CD4-positive, alpha-beta memory T cell (primary cell): ENCODE measurements at places on chromosomes 5 and 9.

- peaks cover 8% of the 10 kb centered on the region for H3K4me1 ChIP-seq
- H3K36me3 ChIP-seq, result peaks cover 54% of the 10 kb centered on the region
- no peak overlapping the region for H3K4me3 ChIP-seq
- H3K27ac ChIP-seq, result no peak overlapping the region
These were observed 62.6 kb downstream of the PSMB7 start for GRCh38 chr9:124352616-124353015.

DNA sequence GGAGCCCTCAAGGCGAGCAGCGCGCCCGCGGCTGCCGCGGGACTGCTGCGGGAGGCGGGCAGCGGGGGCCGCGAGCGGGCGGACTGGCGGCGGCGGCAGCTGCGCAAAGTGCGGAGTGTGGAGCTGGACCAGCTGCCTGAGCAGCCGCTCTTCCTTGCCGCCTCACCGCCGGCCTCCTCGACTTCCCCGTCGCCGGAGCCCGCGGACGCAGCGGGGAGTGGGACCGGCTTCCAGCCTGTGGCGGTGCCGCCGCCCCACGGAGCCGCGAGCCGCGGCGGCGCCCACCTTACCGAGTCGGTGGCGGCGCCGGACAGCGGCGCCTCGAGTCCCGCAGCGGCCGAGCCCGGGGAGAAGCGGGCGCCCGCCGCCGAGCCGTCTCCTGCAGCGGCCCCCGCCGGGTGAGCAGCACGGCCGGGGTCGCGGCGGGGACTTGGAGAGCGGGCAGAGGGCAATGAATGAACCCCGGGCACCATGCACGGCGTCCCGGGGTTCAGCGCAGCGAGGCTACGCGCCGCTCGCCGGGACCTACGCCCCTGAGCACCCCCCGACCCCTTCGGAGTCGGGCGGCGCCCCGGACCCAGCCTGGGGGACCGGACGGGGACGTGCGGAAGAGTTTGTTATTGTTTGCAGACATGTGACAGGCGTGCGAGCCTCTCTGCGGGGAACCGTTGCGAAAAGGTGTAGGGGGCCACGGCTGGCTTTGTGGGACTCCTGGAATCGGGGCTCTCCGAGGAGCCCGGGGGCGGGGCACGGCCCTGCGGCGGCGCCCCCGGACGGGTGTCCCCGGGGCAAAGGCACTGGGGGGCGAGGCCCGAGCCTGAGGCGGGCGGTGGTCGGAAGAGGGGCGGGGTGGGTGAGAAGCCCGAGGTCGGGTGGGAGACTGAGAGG, 553 bp downstream of the MAP3K1 start:
- H3K27me3 ChIP-seq, result no peaks in the 10 kb centered on the region
- H3K4me3 ChIP-seq, result peak overlapping the region; percentile 80
- no peaks in the 10 kb centered on the region for H3K36me3 ChIP-seq
- peak overlapping the region; percentile 90 for H3K27ac ChIP-seq
- DNase-seq, result peak; percentile 47

GRCh38 chr9:8859416-8859815, 1059.8 kb upstream of the DMAC1 start:
- peaks cover 6% of the 10 kb centered on the region for H3K4me1 ChIP-seq
- no peak overlapping the region for H3K27ac ChIP-seq
- H3K36me3 ChIP-seq, result no peaks in the 10 kb centered on the region
- H3K27me3 ChIP-seq, result peaks cover 16% of the 10 kb centered on the region

DNA sequence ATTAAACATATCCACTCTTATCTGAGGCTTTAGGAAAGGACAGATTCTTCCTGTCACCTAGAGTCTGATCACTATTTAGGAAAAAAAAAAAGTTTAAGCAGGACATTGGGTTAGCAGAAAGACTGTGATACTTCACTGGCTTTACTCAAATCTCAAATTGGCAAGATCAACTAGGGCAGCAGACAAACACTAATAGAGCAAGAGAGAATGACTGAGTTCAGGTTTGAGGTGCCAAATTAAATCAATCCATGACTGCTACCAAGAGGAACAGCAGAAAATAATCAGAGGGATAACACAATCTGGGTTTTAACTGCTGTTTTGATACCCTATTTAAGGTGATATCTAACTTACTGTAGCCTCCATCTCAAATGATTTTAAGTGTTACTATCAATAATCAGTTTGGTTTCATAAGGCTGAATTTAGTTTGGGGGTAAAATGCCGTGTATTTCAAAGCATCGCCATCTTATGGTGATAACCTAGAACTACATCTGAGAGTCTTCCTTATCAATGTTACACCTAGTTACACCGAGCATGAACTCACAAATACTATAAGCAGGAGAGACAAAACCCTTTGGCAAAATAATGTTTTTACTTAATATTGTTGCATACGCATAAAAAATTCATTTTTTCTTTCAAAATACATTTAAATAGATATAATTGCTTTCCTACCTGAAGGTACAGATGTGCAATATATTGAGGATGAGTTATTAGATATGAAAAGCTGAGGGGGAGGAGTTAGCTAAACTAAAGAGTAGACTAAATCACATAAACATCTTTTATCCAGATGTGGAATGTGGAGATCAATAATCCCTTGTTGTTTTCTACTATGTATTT, 286.4 kb upstream of the CDH12 start:
- no peak overlapping the region for H3K4me3 ChIP-seq
- no peaks in the 10 kb centered on the region for H3K27me3 ChIP-seq
- H3K27ac ChIP-seq, result no peak overlapping the region
- DNase-seq, result no peak
- H3K4me1 ChIP-seq, result no peaks in the 10 kb centered on the region

DNA sequence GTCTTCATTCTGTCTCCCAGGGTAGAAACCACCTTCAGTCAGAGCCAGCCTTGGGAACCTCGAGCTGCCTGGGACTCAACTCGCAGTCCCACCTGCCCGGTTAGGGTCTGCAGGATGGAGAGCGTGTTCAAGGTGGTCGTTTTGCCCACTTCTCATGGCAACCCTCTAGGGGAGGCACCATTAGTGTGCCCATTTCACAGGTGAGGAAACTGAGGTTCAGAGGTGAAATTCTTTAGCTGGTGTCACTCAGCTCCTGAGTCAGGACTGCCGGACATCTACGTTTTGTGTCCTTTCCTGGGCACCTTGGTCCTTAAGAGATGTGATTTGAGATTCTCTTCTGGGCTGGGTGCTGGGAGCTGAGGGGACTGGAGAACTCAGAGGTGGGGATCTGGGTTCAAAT, 30.0 kb downstream of the DAB2IP start:
- no peak overlapping the region for H3K4me3 ChIP-seq
- no peaks in the 10 kb centered on the region for H3K36me3 ChIP-seq

- H3K4me1 ChIP-seq, result no peaks in the 10 kb centered on the region
- no peak overlapping the region for H3K4me3 ChIP-seq
- DNase-seq, result no peak
- no peaks in the 10 kb centered on the region for H3K27me3 ChIP-seq
- no peaks in the 10 kb centered on the region for H3K36me3 ChIP-seq
These were observed 90.3 kb downstream of the SH3GL2 start for GRCh38 chr9:17669206-17669605.

DNA sequence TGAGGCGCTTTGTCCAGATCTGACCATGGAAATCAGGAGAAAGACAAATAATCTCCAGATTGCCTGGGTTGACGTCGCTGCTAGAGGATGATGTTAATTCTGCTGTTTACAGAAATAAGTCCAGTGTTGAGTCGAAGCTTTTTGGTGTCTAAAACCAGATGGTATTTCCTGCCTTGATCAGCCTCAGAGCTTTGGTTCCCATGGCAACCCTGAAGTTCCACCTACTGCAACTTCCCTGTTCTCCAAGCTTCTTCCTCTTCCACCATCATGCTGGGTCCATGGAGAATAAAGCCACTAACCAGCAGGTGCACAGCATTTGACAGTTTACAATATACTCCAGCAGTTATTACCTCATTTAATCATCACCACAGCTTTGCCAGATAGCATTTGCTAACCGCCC, 18.0 kb upstream of the GABBR2 start:
- no peak for DNase-seq
- H3K27ac ChIP-seq, result no peak overlapping the region
- no peaks in the 10 kb centered on the region for H3K36me3 ChIP-seq
- peaks cover 8% of the 10 kb centered on the region for H3K27me3 ChIP-seq
- H3K4me1 ChIP-seq, result no peaks in the 10 kb centered on the region

GRCh38 chr5:78483809-78484521, 123.5 kb downstream of the SCAMP1 start:
- H3K27ac ChIP-seq, result no peak overlapping the region
- no peaks in the 10 kb centered on the region for H3K27me3 ChIP-seq
- peaks cover 9% of the 10 kb centered on the region for H3K4me1 ChIP-seq
- no peaks in the 10 kb centered on the region for H3K36me3 ChIP-seq
- no peak for DNase-seq

DNA sequence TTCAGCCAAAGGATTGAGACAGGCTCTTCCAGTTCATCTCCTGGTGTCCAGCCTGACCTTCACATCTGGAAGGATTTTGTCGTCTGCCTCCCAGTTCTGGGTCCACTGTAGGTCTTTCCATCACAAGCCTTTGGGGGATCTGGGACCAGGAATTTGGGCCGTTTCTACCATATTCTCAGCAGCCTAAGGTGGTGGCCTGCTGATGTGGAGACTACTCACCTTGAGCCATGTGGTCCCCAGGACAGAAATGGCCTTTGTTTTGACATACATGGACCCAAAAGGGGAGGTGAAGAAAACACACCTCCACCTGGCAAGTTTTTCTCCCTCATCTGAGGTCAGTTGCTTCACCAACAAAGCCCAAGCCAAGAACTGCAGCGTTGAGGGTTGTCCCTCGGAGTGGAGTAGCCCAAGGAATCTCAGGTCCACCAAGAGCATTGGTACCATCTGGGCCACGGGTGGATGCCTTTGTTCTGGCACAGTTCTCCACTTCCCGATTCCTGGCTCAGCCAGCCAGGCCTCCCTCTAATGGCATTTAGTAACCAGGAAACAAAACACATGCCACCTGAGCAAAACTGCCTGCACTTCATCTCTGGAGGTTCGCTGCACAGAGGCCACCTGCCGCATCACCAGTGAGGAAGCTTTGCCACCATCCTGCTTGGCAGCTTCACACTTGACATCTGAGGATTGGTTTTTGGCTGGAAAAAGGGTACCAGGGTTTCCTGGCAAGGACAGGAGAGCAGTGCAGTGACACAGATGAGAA, 24.7 kb downstream of the AMBP start:
- no peaks in the 10 kb centered on the region for H3K27me3 ChIP-seq
- H3K36me3 ChIP-seq, result no peaks in the 10 kb centered on the region
- no peaks in the 10 kb centered on the region for H3K4me1 ChIP-seq
- DNase-seq, result no peak
- no peak overlapping the region for H3K27ac ChIP-seq

- H3K27ac ChIP-seq, result no peak overlapping the region
- H3K4me3 ChIP-seq, result no peak overlapping the region
- no peaks in the 10 kb centered on the region for H3K36me3 ChIP-seq
- no peaks in the 10 kb centered on the region for H3K4me1 ChIP-seq
- no peaks in the 10 kb centered on the region for H3K27me3 ChIP-seq
- DNase-seq, result no peak
These were observed 1095.1 kb downstream of the DTWD2 start for GRCh38 chr5:117893211-117893610.

DNA sequence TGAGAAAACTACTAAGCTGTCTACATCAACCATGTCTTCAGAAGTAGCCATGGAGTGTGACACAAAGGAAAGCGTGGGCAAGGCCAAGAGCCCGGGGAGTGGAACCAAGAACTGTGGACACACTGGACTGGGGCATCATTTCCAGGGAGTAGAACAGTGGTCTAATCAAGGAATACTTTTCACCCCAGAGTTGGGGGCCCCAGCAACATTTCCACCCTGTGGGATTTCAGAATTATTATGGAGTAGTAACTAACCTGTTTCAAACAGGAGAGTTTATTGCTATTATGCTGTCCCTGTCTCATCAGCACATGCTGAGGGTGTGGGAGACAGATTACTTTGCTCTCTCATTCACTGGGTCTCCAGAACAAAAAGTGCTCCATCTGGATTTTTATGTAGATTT, 58.0 kb upstream of the FSTL4 start:
- H3K4me3 ChIP-seq, result no peak overlapping the region
- H3K27me3 ChIP-seq, result no peaks in the 10 kb centered on the region
- H3K27ac ChIP-seq, result no peak overlapping the region
- no peaks in the 10 kb centered on the region for H3K36me3 ChIP-seq
- DNase-seq, result no peak

GRCh38 chr5:95786821-95787418, 35.6 kb downstream of the GLRX start:
- no peaks in the 10 kb centered on the region for H3K36me3 ChIP-seq
- H3K4me3 ChIP-seq, result no peak overlapping the region
- DNase-seq, result no peak
- H3K27ac ChIP-seq, result no peak overlapping the region
- H3K4me1 ChIP-seq, result no peaks in the 10 kb centered on the region

- no peaks in the 10 kb centered on the region for H3K27me3 ChIP-seq
- H3K27ac ChIP-seq, result no peak overlapping the region
- H3K4me1 ChIP-seq, result no peaks in the 10 kb centered on the region
- H3K4me3 ChIP-seq, result no peak overlapping the region
- no peak for DNase-seq
These were observed 148.2 kb downstream of the C9orf50 start for GRCh38 chr9:129472651-129473102.

GRCh38 chr5:178174456-178174855, 12.7 kb downstream of the GMCL2 start:
- no peak for DNase-seq
- no peaks in the 10 kb centered on the region for H3K36me3 ChIP-seq
- no peaks in the 10 kb centered on the region for H3K27me3 ChIP-seq

DNA sequence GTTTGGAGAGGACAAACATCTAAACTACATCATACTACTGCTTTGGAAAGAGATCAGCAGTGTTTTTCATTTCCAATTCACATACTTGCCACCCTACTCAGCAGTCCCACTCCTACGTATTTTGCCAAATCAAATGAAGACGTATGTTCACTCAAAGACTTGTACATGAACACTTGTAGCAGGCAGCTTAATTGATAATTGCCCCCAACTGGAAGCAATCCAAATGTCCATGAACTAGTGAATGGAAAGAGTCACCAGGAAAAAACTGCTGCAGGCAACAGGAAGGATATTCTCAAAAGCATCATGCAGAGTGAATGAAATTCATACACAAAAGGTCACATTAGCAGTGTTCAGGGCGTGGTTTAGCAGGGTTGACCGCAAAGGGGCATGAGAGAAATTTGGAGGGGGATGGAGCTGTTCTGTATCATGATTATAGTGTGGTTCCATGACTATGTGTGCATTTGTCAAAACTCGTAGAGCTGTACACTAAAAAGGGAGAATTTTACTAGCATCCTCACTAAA, 38.8 kb downstream of the PAEP start:
- H3K4me1 ChIP-seq, result no peaks in the 10 kb centered on the region
- H3K27ac ChIP-seq, result no peak overlapping the region

- H3K4me3 ChIP-seq, result no peak overlapping the region
- H3K36me3 ChIP-seq, result no peaks in the 10 kb centered on the region
These were observed 116.6 kb downstream of the CDH12 start for GRCh38 chr5:22736443-22737003.

GRCh38 chr5:110896901-110897300, 158.1 kb downstream of the SLC25A46 start:
- no peak overlapping the region for H3K4me3 ChIP-seq
- no peak overlapping the region for H3K27ac ChIP-seq
- no peak for DNase-seq
- H3K4me1 ChIP-seq, result no peaks in the 10 kb centered on the region
- H3K27me3 ChIP-seq, result no peaks in the 10 kb centered on the region
